LoVo (cell line): ENCODE measurements at places on chromosomes 7 and 10.

DNA sequence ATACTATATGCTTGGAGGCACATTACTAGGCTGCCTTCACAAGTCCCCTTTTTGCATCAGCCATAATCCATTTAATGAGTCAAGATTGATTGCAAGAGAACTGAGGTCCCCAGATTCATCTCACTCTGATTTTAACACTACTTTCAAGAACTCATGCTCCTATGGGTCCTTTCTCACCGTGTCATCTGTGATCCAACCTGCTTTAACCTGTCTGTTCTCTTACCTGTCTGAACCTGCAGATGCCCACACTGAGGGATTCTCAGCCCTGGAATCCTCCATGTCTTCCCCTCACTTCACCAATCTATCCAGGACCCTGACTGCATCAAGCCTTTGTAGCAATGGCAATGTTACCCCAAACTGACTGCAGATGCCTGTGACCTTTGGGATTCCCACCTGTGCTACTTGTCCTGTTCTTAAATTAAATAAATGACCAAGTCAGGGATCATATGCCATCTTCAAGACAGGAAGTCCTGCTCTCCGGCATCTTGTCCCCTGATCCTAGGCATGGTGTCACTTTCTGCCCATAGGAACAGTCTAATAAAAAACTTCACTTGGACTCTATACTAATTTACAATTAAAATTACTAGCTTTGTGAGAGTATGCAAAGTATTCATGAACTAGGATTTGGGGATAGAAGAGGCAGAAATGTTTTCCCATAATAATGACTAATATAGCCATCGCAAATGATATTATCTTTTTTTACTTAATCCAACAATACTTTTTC lies 25.9 kb upstream of the GOT1 start:
- DNase-seq = no peak

DNA sequence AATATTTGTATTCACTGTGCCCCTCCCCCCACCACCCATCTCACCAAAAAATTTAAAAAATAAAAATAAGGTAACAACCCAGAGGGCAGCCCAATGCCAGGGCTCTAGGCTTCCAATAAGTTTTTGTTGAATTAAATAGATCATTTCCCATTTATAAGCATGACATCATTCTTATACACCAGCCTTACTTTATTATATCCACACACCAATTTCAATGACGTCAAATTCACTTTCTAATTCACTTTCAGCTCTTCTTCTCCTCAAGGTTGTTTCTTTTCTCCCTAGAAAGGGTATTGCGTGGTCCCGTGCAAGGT lies 1.2 kb upstream of the DKK1 start:
- no peak for DNase-seq

DNA sequence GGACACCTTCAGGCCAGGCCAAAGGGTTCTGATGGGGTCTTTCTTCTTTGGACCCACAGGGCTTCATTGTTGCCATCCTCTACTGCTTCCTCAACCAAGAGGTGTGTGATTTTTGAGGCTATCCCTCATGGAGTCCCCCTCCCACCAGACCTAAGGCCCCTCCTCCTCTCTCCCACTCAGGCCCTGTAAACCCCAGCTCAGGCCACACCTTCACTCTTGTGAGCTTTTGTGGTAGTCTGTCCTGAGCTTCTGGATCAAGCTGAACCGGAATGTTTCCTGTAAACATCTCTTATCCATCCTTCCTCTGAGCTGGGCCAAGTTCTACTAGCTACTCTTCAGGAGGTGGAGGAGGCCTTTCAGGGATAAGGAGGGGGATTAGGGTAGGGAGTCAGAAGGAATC lies 13.5 kb downstream of the GHRHR start:
- no peak for DNase-seq

DNA sequence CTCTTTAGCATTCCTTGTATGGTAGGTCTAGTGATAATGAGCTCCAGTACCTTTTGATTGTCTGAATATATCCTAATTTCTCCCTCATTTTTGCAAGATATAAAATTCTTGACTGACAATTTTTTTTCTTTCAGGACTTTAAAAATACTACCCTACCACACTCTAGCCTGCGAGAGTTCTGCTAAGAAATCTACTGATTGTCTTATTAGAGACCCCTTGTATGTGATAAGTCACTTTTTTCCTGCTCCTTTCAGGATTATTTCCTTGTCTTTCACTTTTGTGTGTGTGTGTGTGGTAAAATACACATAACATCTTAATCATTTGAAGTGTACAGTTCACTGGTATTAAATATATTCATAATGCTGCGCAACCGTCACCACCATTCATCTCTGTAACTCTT lies 68.7 kb upstream of the PPP1R9A start:
- no peak for DNase-seq

GRCh38 chr10:130029209-130029608 lies 65.1 kb upstream of the EBF3 start:
- no peak for DNase-seq

- DNase-seq = no peak
These were observed 4.1 kb downstream of the PPIF start for GRCh38 chr10:79351332-79351731.

GRCh38 chr10:72847681-72848080 lies 45.9 kb upstream of the OIT3 start:
- DNase-seq = no peak

DNA sequence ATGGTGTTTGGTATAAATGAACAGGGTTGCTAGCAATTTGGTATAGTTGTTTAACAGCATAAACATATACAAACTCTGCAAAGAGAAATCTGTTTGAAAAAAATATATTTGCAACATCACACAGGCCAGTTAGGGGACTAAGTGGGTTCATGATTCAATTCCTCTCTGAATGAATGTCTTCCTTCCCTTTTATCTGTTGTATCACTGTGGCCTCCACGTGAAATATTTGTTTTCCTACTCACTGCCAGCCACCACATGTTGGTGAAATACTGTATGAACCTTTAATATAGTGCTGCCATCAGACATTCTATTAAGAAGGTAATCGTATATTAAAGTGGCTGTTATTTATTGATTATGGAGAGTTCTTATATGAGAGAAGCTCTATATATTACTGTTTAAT lies 157.0 kb downstream of the ARID5B start:
- DNase-seq = no peak

- no peak for DNase-seq
These were observed 45.2 kb downstream of the LRRC20 start for GRCh38 chr10:70337201-70337651.

DNA sequence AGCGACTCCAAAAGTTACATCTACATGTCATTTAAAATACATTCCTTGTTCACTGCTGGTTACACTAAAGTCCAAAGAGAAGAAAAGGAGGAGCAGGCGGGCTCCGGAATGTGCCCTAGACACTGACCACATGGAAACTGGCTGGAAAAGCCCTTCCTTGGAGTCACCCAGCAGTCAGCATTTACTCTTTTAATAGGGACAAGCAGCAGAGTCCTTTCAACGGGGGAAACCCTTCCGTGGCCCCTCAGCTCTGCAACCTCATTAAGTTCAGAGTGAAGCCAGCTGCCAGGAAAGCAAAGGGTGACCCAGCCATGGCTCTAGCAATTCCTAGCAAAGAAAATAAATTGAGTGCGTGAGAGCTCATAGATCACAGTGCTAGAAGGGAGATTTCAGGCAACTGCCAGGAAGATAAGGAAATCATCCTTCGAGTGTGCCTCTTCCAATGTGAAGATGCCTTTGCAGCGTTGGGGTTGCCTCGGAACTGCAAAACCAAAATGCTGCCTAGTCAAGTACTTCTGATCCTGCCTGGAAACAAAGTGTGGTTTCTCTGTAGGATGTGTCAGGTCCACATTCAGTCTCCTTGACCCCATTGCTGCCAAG lies 101.6 kb downstream of the SORBS1 start:
- no peak for DNase-seq

DNA sequence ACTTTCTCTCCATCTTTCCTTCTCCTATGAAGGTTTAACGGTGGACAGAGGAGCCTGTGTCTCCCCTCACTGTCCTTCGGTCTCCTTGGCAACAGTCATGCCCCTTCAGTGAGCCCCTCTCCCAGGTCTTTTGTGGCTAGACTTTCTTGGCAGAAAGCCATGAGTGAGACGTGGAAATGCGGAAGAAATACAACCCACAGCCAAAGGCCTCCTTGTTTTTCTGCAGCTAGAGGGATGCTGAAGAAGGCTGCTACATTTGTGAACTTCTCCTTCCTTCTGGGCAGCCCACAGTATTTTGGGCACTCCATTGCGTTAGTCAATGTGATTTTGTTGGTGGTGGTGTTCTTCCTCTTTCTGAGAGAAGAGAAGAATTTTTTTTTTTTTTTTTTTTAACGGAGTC lies 333.7 kb upstream of the PODXL start:
- no peak for DNase-seq

GRCh38 chr7:154996756-154997155 lies 6.2 kb downstream of the PAXIP1 start:
- DNase-seq = no peak

- no peak for DNase-seq
These were observed 20.5 kb upstream of the COL1A2 start for GRCh38 chr7:94374231-94374630.

DNA sequence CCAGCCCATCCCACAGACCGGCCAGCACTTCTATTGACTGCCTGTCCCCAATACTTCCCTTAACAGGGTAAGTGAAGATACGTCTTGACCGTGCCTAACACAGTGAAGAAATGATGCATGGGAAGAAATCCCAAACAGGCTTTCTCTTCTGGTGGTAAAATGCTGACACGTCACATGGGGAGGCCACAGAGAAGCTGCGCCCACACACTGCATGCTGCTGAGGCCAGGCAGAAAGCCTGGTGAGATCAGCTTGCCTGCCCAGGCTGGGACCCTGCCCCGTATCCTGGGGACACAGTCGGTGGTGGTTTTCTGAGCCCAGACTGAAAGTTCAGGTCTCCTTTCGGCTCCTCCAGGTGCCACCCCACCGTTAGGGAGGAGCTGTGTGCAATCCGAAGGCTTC lies 356.3 kb upstream of the MGMT start:
- no peak for DNase-seq
